ENCODE measurements at places on chromosomes 13 and 19. TPM values are rescaled to one million over a fixed set of nuclear protein-coding genes. Genes with fewer than 3 reads are reported as not detected.

The ADGRE3 gene
- not detected for total RNA-seq

The OVOL3 gene
- total RNA-seq, result not detected

The LILRB5 gene
- not detected for total RNA-seq

The PLIN5 gene
- not detected for total RNA-seq

The ATP12A gene
- not detected for total RNA-seq

The ZNF536 gene
- not detected for total RNA-seq
